Posterior vena cava (tissue), 2 donors: ENCODE measurements at places on chromosomes 13 and 19.

GRCh38 chr13:60358453-60358852, 38.6 kb upstream of the TDRD3 start:
- no peak for DNase-seq

DNA sequence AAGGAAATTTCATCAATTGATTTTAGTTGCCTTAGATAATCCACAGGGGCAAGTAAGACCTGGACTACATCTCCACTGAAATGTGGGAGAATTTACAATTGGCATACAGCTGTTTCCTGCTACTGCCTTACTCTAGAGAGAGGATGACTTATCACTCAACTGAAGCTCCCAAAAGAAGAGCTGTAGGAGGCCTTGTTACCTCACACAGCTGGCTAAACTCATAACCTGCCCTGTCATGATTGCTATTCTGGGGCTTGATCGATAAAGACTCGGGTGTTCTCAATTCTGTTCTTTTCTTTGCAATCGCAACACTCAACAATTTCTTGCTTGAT, 1396.4 kb downstream of the EFNB2 start:
- no peak for DNase-seq

DNA sequence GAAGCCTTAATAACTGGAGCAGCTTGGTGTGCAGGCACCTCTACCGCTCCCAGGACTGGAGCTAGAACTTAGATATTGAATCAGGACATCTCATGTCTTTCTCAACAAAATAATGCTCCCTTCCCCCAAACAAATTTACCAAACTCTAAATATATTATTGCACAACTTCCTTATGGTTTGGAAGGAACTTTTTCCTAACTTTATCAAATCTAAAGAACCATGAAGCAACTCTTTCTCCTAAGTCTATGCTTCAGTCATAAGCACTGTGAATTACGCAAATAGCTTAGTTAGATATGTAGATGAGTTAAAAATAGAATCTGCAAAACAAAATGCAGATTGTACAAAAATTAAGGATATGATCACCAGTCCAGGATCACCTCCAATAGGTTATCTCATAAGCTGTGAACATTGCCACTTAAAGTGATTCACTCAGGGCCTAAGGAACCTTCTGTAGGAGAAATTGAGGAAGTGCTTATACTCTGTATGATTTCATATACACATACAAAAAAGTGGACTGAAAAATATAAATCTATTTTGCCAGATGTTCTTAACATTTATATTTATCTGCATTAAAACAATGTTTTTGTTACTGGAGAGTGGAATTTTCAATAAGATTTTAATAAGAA, 20.4 kb upstream of the MAB21L1 start:
- DNase-seq, result no peak

DNA sequence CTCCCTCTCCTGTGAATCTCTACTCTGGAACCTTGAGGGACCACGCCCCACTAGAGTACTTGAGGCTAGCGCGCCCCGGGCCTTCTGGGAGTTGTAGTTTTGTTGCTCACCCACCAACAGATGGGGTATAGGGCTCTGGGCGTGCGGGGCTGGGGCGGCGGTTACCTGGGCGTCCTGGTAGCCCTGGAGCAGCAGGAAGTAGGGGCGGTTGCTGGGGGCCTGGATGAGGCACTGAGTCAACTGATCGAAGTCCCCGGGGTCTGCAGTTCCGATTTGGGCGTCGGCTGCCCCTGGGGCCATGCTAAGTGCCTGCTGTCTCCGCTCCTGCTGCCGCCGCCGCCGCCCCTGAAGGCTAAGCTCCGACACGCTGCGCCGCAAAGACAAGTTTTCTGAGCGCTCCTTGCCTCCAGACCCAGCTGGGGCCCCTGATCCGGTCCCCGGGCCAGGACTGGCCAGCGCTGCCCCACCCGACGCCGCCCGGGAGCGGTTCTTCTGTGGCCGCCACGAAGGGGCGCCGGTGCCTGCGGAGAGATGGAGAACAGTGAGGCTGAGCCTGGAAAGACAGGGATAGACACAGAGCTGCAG, 5.3 kb downstream of the RASIP1 start:
- no peak for DNase-seq

GRCh38 chr13:73602295-73602694, 531.9 kb downstream of the KLF12 start:
- no peak for DNase-seq

DNA sequence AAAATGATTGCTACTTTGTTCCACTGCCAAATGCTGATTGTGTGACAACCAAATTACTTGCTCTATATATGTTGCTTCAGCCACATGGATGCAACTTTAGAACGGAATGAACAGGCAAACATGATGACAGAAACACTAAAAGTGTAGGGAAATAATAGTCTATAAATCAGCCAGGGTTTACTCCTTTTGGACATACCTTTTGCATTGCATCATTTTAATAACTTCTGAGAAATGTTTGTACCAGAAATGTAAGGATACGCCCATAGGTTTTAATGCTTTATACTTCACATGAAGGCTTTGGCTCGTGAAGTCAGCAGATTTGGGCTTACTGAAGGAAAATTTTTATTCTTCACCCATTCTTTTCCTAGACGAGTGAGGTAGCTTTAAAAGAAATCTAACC, 141.0 kb downstream of the POSTN start:
- DNase-seq, result no peak

DNA sequence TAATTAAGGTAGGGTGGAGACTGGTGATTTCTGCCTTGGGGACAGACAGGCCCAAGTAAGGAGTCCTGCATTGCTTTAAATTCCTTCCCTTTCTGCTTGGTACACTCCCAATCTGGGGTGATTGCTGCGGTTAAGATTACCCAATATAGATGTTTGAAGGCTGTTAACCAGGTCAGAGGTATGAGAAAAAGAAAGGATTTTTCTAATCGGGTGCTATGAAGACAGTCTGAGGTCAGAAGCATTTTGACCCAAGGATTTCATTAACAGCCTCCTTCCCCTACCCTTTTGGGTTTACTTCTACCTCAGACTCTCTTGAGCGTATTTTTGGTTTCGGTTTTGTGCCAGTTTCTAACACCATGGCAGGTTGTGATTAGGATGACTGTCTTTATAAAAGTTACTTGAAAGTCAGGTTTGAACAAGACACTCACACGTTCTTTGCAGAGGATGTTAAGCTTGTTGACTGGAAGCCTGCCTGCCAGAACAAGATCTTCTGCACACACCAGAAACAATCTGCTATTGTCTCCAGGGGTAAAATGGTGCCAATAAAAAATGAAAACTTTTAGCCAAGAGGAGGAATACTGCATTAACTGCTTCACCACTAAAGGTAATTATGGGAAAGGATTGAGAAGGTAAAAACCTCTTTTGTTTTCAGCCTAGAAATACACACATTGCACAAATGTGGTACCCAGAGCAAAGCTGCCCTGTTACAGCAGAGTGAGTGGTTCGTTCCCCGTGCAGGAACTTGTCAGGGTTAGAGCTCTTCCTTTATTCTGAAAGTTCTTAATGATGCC, 108.8 kb downstream of the NDFIP2 start:
- DNase-seq, result no peak

- DNase-seq, result no peak
Measured at GRCh38 chr19:5908773-5909442, 4.2 kb downstream of the VMAC start.

DNA sequence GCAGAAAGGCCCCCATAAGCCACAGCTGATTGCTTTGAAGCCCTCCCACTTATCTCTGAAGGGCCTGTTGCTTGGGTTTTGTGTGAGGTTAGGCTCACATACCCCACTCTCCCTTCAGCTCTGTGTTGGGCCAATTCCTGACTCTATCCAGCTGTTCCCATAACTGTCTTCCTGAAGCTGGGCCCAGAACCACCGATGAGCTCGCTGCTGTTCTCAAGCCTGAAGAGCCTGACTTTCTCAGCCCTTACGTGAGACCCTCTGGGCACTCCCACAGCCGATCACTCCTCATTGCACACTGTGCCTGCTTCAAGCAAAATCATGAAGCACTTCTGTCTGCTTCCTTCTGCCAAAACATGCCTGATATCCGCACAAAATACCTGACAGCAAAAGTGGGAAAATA, 124.1 kb downstream of the CRYL1 start:
- no peak for DNase-seq
